Foreskin melanocyte (primary cell): ENCODE measurements at places on chromosomes 6 and 20.

DNA sequence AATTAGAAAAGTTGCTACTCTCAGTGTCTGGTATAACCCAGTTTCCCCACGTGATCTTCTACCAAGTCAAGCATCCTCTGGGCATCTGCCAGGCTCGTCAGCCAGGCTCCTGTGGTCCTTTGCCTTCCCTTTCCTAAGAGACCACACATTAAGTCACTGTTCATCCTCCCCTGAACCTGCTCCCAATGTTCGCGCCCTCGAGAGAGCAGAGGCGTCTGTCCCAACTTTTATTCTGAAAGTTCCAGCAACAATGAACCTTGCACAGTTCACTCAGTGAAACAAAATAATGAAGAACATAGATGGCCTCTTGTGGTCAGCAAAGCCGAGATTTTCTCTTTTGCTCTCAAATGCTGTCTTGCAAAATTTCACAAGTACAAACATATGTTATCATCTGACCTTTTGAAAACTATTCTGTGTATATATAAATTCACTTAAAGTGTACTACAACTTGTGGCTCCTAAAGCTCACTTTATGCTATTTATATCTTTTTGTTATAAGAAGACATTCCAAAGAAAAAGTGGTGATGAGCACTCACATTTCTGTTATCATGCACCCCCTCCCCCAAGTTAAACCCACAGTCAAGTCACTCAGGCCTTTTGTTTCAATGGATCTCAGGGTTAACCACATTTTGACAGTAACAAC, 39.2 kb upstream of the NHSL1 start:
- DNase-seq = no peak

- DNase-seq = no peak
Measured at GRCh38 chr20:42957018-42957703, 232.5 kb downstream of the PTPRT start.

DNA sequence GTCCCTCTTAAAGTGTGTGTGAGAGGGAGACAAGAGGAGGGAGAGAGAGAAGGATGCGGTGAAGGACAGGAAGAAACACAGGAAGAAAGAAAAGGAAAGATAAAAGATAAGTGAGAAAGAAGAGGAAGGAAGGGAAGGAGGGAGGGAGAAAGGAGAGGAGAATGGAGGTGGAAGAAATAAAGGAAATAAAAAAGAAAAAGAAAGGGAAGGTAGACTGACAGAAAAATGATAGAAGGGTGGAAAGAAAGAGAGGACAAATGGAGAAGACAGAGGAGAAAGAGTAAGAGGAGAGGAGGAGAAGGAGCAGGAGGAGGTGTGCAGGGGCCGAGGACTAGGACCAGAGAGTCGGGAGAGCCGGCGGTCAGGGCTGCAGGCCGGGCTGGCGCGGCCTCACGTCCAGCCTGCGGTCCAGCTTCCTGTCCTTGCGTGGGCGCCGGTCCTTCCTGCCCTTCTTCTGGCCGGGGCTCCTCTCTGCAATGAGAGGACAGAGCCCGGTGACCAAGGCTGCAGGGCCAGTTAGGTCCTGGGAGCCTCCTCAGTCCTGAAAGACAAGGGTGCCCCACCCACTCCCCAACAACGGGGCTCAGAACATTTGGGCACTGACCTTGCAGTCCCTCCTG, 42.0 kb downstream of the RSPO4 start:
- no peak for DNase-seq

DNA sequence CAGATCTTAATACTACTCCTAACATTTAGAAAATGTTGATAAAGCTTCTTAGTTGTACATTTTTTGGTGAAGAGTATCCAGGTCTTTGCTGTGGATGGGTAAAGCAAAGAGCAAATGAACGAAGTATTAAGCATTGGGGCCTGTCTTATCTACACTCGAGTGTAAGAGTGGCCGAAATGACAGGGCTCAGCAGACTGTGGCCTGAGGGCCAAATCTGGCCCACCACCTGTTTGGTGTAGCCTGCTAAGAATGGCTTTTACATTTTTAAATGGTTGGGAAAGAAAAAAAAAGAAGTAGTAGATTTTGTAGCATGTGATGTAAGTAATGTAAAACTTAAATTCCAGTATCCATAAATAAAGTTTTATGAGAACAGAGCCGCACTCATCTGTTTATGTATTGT, 19.4 kb upstream of the MAPK13 start:
- no peak for DNase-seq

DNA sequence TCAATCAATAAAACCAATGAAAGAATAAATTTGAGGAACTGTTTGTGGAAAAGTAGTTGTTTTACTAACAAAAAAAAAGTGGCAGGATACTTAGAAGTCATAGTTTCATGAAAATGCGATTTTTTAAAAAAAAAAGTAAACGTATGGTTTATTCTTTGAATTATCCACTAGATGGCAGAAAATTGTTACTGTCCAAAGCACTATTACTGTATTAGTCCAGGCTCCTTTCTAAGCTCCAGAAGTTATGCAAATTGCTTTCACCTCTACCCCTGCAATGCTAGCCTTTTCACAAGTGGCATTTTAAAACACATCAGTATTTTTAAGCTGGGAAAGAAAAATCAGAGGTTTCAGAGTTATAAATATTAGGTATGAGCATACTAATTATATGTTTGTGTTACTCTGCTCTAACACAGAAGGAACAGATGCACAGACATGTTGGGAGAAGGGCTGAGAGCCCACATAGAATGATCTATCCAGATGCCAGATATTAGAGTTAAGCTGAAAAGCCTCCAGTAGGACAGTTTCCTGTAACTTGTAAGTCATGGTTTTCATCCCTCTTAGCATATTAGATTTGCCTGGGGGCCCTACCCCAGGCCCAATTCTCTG, 63.9 kb downstream of the FHL5 start:
- DNase-seq = peak; percentile 19

GRCh38 chr6:164296411-164296810, 881.9 kb downstream of the QKI start:
- no peak for DNase-seq

- DNase-seq = no peak
Measured at GRCh38 chr6:53498649-53499048, 46.3 kb downstream of the GCLC start.

DNA sequence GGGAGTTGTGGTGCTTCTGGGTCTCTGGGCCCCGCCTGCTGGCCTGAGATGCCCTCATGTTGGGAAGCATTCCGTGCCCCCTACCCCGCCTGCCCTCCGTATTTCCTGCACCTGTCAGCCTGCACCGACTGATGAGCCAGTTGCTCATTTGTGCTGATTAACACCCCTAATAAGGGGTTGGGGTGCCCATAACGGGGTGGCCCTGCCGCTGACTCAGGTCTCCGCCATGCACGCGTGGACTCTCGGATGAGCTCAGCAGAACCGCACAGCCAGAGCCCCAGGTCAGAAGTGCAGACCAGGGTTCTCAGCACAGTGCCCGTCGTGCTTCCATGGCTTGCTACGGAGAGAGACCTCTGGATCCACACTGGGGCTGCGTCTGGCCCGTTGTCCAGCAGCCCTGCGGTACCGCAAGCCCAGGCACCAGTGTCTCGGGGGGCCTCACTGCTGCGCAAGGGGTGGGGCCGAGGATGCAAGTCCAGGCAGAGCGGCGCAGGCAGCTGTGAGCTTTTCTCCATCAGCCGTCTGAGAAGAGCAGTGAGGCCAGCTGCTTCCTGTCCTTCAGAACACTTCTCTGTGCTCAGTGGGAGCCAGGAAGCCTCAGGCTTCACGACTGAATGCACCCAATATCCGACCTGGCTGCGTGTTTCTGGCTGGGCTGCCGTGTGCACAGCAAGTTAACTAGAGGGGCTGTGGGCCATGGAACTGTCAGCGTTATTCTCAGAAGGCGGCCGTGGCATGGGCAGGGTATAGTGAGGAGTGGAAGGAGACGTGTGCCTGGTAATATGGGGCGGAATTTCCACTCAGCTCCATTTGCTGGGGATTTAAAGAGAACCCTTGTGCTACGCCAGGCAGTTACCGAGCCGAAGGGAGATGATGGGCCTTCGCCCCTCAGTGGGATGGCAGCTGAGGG, 18.6 kb downstream of the MTG2 start:
- DNase-seq = no peak

GRCh38 chr6:40569162-40569910, 17.8 kb downstream of the LRFN2 start:
- no peak for DNase-seq

GRCh38 chr6:27592481-27593199, 119.7 kb upstream of the ZNF184 start:
- peak; percentile 70 for DNase-seq

DNA sequence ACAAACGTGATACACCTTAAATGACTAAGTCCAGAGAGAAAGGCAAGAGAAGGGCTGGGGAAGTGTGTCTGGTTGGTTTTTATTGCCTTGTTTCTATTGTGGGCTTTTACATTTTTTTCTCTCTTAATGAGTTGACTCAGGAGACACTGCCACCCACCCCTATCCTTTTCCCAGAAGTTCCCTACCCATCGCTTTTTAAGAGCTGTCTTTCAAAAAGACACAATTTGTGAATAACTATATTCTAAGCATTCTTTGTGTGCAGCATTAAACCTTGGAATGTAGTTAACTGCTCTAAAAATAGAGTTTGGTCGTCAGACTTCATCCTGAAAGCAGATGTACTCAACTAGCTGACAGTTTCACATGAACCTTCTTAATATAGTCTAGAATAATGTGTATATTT, 174.9 kb downstream of the ISM1 start:
- DNase-seq = peak; percentile 35

DNA sequence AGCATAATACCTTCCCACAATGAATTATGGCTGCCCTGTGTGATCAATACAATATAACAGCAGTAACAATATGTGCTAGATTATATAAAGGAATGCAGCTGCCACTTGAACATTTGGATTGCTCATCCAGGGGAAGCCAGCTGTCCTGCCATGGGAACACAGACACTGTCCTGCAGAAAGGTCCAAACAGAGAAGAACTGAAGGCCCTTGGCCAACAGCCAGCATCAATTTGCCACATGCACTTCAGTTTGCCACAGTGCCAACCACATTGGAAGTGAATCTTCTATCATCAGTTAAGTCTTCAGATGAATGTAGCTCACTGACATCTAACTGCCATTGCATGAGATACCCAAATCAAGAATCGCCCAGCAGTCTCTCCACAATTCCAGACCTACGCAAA, 332.4 kb downstream of the PRKN start:
- no peak for DNase-seq

- DNase-seq = peak; percentile 68
Measured at GRCh38 chr6:99330159-99330558, 19.3 kb downstream of the FAXC start.

DNA sequence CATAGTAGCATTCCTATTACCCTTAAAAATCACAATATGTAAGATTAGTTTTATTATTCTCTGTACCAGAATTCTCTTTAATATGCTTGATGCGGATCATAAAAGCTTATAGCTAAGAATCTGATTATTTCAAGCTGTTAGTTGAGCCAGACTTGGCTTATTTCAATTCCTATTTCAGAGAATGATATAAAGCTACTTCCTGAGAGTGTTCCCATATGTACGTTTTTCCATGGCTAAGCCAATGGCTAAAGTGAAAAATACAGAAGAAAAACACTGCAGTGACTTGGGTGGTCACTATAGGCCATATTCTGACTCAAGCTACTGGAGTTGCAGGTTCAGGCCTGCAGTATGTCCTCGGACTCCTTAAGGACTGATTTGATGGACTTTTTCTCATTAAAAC, 97.9 kb upstream of the EEF1E1 start:
- no peak for DNase-seq

DNA sequence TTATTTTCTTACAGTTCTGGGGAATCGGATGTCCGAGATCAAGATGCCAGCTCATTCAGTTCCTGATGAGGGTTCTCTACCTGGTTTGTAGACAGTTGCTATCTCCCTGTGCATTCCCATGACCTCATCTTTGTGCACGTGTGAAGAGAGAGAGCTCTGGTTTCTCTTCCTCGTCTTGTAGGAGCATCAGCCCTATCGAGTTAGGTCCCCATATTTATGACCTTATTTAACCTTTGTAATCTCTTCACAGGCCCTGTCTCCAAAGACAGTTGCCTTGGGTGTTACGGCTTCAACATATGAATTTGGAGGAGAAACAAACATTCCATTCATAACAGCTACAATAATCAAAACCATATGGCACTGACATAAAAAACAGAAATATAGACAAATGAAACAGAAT, 455.3 kb downstream of the HACE1 start:
- DNase-seq = no peak

DNA sequence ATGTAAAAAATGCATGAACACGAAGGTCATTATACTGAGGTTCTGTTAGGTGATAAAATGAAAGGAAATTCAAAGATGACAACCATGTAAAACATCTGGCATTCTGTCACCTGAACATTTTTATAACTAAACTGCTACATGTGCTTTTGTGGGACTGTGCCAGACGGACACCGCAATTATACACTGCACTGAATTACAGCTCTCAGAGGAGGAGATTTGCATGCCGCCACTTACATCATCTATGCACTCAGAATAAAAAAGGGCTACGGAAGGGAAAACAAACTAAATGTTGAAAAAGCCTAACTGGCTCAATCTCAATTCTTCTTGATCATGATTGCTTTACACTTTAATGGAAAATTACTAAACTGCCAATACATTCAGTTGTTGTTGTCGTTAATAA, 614.0 kb upstream of the EYS start:
- no peak for DNase-seq

- DNase-seq = no peak
Measured at GRCh38 chr6:118775381-118775780, 118.6 kb upstream of the ASF1A start.

- no peak for DNase-seq
Measured at GRCh38 chr20:48932375-48932941, 10.9 kb downstream of the ARFGEF2 start.

GRCh38 chr6:4613795-4614194, 162.4 kb upstream of the CDYL start:
- DNase-seq = no peak

DNA sequence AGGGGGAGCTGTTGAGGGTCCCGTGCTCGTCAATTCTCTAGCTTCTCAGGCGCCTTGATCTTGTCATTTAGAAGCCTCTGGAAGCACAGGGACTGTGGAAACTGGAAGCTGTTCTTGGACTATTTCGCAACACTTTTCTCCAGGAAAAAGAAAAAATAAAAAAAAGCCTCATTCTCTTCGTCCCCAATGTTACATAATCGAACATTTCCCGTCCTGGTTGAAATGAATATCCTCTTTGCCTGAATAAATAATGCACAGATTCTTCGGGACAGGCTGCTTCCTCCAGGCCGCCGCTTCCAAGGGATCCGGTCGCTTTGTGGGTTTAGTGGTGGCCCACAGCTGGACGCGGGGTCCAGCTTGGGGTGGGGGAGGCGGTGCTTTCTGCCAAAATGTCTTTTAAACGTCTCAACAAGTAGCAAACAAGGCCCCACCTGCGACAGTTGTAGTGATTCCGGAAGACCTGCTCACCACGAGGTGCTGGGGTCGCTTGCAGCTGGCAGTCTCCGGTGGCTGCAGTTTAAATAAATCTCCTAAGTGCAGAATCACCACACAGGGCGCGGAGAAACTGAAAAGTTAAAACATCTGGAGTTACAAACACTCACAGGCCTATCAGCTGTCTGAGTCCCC, 125.9 kb upstream of the ESR1 start:
- no peak for DNase-seq

- peak; percentile 75 for DNase-seq
Measured at GRCh38 chr6:66900133-66901083, 1193.4 kb upstream of the EYS start.
